ENCODE measurements at places on chromosomes 12 and 14.

DNA sequence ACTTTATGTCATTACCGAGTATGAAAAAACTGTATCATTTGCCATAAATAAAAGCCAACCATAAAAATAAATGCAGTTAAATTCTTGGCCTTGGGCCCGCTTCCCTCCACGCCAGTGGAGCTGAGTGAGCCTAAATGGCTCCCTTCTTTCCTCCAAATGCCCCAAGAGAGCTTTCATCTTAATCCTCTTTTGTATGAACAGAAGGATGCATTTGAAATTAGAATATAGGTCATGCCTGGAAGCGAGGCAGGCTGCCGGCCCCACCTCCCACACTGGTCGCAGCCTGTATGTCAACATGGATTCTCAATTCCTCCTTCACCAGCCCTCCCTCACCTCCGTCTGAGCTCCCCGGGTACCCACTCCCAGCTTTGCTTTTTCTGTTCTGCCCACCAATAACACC is 245.7 kb downstream of the SLC15A4 start:
- no peak for DNase-seq

- no peak for DNase-seq
Observed at GRCh38 chr12:129496226-129496625, 407.6 kb downstream of the TMEM132D start.

- DNase-seq, result no peak
Observed at GRCh38 chr14:69675245-69675583, 63.8 kb downstream of the SUSD6 start.

DNA sequence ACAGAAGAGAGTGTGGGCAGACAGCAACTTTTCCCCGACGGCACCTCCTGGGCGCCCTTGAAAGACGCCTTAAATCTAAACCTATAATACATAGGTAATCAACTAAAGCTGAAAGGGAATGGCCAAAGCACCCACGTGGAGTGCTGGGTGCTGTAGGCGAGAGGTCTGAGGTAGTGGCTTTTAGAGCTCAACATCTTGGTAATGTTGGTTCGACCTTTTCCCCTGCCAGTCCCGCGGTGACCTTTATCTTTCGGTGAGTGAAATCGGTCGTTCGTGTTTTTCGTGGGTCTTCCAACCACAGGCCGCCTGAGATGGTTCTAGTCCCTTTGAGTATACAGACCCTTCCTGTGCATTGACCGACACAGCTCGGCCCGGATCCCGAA is 9.1 kb downstream of the OR6S1 start:
- DNase-seq, result peak; percentile 14

GRCh38 chr12:102726686-102727085 is 190.4 kb downstream of the PAH start:
- no peak for DNase-seq

DNA sequence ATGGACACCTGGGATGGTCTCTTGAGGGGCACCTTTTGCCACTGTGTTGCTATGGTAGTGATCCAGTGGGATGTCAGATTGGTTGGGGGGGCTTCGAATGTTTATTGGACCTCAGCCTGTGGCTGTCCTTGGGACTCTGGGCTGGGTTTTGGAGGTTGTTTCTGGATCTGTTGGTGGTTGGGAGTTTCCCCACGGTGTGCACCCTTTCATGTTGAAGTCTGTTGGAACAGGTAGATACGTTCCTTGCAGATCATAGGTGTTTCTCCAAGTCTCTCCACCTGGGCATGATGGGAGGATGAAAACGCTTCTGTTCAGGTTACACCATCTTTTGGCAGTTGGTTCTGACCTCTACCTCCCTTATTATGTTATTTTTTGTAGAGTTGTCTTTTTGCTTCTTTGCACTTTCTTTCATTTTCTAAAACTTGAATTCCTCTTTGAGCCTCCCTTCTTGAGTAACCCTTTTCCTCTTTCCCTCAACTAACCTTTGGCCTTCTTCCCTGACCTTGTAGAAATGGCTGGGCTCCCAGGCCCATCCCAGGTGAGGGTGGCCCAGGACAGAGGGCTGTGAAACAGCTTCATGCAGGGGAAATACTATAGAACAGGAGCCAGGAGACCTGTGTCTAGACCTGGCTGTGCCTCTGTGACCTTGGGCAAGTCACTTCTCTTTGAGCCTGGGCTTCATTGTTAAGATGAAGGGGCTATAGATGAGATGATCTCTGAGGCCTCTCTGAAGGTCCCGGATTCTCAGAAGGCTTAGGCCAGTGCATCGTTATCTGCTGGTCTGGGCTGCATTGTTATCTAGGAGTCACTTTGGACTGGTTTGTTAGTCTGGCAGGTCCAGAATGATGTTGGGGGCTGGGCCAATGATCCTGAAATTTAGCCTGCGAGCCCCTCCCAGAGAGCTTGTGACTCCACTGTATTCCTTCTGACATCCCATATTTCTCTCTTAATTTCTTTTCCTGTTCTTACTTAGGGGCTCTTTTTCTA is 2.0 kb downstream of the ATN1 start:
- no peak for DNase-seq

GRCh38 chr14:35335388-35336092 is 43.4 kb downstream of the PSMA6 start:
- DNase-seq, result no peak

DNA sequence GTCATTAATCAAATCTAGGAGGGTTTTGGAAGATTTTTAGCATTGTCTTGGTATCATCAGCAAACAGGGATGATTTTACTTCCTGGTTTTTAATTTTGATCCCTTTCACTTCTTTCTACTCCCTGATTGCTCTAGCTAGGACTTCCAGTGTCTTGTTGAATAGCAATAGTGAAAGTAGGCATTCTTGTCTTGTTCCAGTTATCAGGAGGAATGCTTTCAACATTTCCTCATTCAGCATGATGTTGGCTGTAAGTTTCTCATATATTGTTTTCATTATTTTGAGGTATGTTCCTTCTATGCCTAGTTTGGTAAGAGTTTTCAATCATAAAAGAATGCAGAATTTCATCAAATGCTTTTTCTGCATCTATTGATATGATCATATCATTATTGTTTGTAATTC is 244.2 kb upstream of the CLEC14A start:
- DNase-seq, result no peak

- DNase-seq, result no peak
Observed at GRCh38 chr14:36520601-36521525, 831 bp upstream of the NKX2-1 start.

DNA sequence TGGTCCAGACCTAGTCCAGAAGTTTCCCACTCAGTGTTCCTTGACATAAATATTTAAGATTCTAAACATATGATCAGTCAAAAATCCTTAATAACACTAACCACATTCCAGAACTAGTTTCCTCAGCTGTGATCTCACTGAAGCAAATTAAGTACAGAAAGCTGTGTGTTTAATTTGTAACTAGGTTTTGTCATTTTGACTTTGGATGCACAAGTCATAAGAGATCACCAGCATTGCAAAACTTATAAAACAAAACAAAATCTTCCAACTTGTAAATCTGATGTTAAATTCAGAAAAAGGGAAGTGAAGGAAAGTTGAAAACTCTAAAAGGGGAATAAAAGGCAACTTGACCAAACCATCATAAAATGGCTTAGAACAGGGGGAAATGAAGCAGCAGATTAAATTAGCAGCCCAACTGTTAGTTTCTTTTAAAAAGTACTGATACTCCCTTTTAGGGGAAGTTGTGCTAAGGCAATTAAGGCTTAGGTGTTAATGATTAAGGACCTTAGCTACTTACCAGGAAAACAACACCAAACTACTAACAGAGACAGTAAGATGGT is 56.6 kb downstream of the SH2B3 start:
- DNase-seq, result no peak

DNA sequence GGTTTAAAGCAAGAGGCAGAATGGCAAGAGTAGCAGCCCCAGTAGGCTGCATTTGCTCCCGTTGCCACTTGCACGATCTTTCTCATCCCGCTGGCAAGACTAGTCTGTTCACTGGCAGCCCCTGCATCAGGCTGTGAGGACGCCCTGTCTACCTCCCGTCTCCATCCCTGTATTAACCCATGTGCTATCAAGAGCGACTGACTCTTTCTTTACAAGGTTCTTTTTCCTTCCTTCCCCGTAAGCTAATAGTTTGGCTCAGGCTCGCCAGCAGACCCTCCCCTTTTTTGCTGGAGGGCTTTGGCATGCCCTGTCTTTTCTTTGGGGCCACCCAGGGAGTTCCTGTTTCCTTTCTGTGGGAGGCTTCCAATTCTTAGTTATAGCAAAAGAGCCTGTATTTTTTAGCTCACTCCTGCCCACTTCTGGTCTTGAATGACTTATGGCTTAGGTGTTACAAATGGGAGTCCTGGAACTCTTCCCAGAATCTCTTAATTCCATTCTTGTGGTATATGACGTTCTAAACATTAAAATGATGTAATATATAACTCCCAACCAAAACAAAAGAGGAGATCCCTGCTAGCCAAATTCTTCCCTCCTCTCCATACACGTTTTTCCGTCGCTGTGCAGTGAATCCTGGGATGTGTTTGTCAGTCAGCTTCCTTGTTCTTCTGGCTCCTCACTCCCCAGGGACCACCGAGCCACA is 149.0 kb downstream of the PRKCH start:
- no peak for DNase-seq

GRCh38 chr14:76109087-76109880 is 42.4 kb upstream of the GPATCH2L start:
- DNase-seq, result no peak

- no peak for DNase-seq
Observed at GRCh38 chr12:59031313-59031712, 111.0 kb upstream of the LRIG3 start.

DNA sequence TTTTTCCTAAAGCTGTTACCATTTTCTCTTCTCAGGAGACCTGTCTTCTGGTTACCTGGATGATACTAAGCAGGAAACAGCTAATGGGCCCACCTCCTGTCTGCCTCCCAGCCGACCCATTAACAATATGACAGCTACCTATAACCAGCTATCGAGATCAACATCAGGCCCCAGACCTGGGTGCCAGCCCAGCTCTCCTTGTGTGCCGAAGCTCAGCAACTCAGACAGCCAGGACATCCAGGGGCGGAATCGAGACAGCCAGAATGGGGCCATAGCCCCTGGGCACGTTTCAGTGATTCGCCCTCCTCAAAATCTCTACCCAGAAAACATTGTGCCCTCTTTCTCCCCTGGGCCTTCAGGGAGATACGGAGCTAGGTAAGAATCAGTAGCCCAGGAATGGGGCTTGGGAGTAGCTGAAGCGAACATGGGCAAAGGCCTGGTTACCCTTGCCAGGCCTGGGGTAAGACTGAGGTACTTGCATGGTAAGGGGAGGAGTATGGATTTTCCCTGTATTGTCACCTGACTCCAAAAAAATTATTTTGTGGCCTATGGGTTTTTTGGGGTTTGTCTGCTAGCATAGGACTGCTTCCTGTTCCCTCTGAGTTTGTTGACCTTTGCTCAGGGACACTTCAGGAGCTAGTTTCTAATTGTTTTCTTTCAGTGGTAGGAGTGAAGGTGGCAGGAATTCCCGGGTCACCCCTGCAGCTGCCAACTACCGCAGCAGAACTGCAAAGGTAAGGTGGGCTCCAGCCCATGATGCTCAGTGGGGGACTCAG is 26.6 kb downstream of the TRAFD1 start:
- no peak for DNase-seq

- DNase-seq, result no peak
Observed at GRCh38 chr14:103545219-103545914, 16.4 kb downstream of the TRMT61A start.
